ENCODE measurements at places on chromosomes 12 and 14.

GRCh38 chr14:77203611-77204458 lies 22.2 kb downstream of the TMEM63C start:
- no peak for DNase-seq

DNA sequence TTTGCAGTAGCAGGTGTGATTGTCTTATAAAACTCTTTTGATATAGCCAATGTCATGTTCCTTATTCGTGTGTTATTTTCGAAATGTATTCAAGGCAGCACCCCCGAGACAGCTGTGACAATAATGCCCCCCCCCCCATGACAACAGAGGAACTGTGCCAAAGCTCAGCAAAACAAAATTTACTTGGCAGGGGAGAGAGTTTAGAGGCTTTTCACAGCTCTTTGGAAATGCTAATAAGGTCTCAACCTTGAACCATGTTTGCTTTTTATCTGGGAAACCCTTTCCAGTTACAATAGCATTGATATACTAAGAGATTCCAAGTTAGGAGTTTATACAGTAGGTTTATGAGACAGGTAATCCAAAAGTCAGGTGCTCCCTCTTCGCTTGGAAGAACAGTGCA lies 56.4 kb upstream of the USP44 start:
- DNase-seq, result no peak

DNA sequence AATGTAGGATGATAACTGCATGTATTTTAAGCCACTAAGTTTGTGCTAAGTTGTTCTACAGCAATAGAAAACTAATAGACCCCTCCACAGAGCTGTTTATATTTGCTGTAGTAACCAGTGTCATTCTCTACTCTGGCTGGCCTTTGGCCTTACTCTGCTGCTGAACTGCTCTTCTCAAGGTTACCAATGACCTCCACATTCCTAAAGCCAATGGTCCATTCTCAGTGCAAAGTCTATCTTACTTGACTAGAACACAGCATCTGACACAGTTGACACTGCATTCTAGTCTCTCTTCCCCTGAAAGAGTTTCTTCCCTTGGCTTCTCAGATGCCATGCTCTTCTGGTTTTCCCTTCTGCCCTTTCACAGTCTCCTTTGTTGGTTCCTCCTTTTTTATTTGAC lies 154.8 kb upstream of the CRY1 start:
- DNase-seq, result no peak

DNA sequence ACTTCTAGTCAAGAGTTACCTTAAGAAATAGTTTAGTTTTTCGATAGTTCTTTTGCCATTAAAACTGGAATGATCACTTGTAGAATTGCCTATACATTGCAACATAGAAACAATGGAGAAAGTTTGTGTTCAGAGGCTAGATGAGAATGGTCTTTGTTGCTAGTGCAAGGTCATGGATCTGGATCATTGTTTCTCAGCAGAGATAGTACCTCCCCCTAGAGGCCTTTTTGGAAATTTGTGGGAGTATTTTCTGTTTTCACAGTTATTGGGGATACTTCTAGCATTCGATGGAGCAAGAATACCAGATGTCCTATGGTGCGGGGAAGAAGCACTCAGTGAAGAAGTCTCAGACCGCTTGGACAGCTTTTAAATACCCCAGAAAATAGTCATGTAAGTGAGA lies 138.8 kb upstream of the HMGA2 start:
- no peak for DNase-seq

- no peak for DNase-seq
Measured at GRCh38 chr12:123512838-123513665, 20.5 kb downstream of the RILPL1 start.

DNA sequence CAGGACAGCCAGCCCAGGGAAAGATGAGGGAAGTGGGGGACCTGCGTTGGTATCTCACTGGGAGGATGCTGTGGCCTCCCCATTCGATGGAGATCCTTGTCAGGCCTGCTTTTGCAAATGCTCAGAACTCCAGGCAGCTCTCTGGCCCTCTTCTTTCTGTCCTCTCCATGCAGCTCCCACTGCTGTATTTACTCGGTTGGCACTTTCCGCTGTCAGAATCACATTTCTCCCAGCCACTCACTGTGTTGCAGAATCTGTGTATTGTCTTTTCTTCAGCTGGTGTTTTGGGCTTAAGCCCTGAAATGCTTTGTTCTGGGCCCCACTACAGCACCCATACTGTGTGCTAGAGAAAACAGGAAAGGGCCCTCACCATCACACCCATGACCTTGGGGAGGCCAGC lies 401.1 kb downstream of the RGS6 start:
- no peak for DNase-seq

DNA sequence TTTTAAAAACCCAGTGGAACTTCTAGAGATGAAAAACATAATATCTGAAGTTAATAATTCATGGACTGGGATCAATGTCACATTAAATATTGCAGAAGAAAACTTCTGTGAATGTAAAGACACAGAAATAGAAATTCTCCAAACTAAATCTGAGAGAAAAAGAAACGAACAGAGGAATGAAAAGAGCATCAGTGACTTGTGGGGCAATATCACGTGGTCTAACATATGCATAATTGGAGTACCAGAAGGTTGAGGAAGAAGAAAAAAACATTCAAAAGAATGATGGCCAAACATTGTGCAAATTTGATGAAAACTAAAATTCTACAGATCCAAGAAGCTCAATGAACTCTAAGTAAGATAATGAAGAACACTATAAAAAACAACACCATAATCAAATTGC lies 130.8 kb downstream of the EFCAB11 start:
- no peak for DNase-seq

GRCh38 chr14:59009967-59010366 lies 178.5 kb upstream of the DAAM1 start:
- DNase-seq, result no peak

Measured in activated T-cell treated with anti-CD3 and anti-CD28 coated beads for 1 hour (primary cell).